ENCODE measurements at places on chromosomes 3 and 15.

DNA sequence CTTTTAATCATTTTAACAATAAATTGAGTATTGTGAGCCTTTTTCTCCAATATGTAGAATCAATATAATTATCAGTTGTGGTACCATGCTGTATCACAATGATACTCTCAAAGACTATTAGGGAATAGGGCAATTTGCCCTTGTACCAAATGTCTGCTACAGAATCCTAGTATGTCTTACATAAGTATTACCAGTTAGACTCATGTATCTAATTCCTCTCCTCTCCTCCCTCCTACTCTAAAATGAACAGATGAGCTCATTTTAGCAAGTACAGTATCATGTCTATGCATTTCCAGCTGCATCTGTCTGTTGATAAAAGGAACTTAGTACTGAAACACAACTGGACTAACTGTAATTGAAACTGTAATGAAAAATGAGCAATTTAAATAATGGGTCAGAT lies 124.3 kb upstream of the ATP11B start:
- DNase-seq, result no peak

- DNase-seq, result no peak
These were observed 478.7 kb downstream of the MFSD1 start for GRCh38 chr3:159280386-159281191.

- no peak for DNase-seq
These were observed 23.8 kb downstream of the NTRK3 start for GRCh38 chr15:88232771-88233201.

GRCh38 chr3:60391292-60391691 lies 860.0 kb downstream of the FHIT start:
- DNase-seq, result no peak

DNA sequence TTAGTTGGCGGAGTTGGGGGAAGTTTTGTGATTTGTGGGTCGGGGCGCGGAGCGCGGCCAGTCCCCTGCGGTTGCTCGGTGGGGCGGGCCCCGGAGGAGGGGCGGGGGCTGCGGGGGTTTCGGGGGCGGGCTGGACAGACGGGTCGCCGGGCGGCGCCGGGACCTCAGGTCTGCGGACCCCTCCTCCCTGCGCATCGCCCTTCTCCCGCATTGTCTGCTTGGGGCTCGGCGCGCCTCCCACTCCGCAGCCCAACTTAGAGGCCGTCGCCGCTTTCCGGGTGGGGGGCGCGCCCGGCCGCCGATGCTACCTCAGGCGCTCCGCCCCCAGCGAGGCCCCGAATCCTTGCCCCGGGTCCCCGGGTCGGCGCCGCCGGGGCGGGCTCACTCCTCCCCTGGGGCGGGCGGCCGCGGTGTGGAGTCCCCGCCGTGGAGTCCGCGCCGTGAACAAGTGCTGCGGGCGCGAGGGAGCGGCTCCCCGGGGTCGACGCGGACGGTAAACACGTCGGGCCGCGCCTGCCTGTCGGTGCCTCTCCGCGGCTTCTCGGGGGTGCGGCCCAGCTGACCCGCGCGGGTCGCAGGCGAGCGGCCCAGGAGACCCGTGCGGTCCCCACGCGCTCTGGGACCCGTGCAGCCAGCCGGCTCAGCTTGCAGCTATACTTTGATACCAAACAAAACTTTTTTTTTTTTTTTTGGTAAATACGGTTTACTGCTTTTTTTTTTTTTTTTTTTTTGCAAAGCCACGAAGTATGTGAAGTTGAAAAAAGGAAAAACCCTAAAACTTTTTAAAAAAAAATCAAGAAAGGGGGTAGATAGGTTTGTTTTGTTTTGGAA lies 624 bp downstream of the AKAP13 start:
- DNase-seq, result peak; percentile 37

- no peak for DNase-seq
These were observed 55.0 kb upstream of the EPHA3 start for GRCh38 chr3:89052386-89052785.

GRCh38 chr3:45870099-45870498 lies 16.2 kb upstream of the CCR9 start:
- peak; percentile 76 for DNase-seq

DNA sequence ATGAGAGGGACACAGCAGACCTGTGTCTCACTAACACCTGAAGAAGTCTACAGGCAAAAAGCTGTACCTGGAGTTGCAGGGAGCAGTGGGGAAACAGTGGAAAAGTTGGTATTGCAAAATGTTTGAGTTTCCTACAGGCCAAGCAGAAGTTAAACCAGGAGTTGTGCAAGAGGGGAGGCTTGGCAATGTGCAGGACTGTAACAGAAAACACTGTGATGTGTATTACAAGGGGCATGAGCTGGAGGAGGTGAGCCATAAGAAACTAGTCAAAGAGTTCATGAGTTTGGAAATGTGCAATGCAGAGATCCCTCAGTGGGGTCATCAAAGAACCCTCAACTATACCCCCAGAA lies 47.1 kb upstream of the SERPINI2 start:
- no peak for DNase-seq

GRCh38 chr3:113228498-113229286 lies 17.3 kb downstream of the BOC start:
- DNase-seq, result no peak

DNA sequence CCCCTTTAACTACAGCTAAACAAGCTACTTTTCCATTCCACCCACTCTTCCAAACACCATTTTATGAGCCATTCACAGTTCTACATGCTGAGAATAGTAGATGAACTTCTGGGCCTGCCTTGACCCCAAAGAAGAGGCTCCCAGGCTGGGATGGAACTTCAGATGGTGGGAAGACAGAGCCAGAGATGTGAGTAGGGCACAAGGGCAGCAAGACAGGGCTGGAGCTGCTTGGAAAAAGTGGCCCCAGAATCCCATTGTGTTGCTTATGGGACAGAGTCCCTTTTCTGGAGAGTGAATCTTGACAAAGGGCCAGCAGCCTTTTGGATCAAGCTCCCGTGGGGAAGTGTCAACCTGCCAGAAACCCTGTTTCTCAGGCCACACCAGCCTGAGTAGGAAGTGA lies 516.5 kb upstream of the PPP2R3A start:
- DNase-seq, result no peak

DNA sequence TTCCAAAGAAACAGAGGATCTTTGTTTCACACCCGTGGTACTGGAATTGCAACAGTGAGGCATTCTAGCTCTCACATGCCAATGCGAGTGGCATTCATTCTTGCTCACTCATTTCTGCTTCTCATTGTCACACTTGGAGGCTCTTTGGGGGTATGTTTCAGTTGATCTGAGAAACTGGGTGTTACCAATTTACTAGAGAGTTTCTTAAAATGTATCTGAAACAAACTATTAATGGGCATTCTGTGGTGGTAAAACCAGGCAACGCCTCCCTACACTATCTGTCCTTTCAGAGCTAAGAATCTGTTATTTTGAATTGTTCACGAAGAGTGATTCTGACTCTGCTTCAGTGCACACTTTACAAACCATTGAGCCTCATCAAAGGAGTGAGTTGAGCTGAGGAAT lies 140.6 kb upstream of the BHLHE40 start:
- DNase-seq, result no peak

GRCh38 chr3:87229113-87229512 lies 2.0 kb downstream of the CHMP2B start:
- no peak for DNase-seq

- no peak for DNase-seq
These were observed 24.9 kb upstream of the KBTBD12 start for GRCh38 chr3:127889976-127890650.

DNA sequence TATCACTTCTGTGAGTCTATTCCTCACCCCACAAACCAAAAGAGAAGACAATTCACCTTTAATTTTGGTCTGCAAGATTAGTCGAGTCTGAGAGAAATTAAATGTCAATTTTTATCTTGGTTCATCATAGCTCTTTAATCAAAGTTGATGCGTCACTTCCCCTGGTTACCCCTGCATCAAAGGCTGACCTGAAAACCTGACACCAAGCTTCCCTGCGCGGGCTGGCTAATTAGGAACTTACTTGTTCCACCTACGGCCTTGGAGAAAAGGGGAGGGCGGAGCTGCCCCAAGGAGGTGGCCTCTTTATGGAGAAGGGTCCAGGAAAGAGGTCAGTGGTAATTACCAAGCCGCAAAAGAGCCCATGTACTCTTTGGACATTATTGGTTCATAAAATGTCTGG lies 218.4 kb downstream of the ARRDC4 start:
- DNase-seq, result no peak

DNA sequence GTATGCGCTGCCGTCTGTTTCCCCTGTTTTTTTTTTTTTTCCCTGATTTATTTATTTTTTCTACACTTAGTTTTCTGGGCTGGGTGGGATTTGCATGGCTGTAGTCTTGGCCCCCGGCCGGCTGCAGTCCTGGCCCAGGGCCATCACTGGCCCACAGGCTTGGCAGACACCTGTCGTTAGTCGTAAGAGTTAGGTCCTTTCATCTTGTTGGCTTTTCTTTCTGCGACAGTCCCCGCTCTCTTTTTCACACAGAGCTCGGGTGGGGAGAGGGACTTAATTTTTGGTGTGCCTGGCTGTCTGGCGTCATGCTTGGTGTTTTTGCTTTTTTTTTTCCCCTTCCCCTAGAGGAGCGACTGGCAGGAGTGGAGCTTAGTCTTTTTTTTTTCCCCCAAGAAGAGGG lies 183.4 kb downstream of the KLF13 start:
- no peak for DNase-seq

DNA sequence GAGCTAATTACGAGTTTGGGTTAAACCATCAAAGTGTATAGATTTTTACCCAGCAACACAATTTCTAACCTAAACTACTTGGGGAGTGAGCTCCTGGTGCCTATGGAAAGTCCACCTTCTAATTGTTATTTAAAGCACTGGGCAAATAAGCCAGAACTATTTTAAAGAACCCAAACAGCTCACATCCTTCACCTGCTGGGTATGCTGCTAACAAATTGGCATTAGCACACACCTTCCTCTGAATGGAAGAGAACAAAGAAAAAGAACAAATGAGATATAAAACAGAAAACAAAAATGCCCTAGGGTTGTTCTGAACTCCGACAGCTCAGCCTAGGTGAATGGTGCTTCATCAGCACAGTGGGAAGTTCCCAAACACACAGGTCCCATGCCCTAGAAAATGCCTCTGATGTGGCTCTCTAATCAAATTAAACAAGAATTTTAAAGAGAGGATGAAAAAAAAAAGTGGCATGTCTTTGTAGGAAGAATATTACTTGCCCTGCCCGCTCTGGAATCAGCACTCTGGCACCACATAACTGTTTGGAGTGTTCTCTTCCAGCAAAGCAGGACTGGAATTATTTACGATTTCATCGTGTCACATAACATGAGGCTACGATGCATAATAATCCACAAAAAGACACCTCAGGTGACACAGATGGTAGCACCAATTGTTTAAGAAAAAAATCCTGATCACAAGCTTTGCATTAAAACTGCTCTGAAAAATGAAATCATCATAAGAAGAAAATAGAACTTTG lies 334.4 kb downstream of the GBE1 start:
- DNase-seq, result no peak

DNA sequence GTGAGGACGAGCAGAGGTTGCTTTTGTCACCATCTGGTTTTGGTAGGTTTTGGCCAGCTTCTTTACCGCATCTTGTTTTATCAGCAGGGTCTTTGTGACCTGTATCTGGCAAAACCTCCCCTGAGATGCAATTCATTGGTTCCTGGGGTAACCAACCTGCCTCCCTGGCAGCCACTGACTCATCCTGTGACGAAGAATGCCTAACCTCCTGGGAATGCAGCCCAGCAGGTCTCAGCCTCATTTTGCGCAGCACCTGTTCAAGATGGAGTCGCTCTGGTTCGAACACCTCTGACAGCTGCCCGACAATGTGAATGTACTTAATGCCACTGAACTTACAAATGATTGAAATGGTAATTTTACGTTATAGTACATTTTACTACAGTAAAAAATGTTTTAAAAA lies 6.8 kb upstream of the ADAMTS17 start:
- no peak for DNase-seq

- no peak for DNase-seq
These were observed 268.9 kb downstream of the IGSF11 start for GRCh38 chr3:118765636-118766305.

DNA sequence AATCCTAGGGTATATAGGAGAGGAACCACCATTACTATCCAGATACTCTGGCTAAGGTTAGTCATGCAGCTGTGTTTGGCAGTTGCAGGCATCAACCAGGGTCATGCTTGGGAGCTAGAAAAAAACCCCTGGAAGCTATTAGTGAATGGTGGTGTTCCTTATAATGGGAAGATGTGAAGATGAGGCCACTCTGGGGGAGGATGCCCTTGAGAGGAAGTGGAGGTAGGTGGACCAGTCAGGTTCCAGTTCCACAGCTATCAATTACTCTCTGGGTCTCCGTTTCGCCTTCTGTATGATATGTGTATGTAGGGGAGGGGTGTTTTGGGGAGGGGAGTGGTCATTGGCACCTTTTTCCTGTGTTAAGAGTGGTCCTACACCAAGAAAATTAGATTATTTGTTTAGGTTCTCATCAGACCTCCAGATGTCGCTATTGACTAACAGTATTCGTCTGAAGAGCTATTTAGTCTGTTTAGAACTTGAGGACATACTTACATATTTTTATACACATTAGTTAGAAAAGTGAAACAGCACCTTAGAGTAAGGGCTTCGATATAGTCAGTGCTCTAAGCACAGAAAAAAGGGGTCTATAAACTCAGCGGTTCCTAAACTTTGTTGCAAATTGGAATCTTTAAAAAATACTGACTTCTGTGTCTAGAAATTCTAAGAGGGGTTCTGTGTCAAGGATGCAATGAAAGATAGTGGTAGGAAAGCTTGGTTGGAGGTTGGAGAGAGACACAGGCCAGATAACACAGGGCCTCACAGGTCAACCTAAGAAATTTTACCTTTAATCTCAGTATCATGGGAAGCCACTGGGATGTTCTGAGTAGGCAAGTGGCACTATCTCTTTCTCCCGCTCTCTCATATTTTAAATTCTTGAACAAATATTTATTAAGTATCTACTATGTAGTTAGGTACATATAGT lies 9.1 kb upstream of the HPS3 start:
- peak; percentile 47 for DNase-seq

- no peak for DNase-seq
These were observed 21.9 kb upstream of the CP start for GRCh38 chr3:149243540-149243939.

DNA sequence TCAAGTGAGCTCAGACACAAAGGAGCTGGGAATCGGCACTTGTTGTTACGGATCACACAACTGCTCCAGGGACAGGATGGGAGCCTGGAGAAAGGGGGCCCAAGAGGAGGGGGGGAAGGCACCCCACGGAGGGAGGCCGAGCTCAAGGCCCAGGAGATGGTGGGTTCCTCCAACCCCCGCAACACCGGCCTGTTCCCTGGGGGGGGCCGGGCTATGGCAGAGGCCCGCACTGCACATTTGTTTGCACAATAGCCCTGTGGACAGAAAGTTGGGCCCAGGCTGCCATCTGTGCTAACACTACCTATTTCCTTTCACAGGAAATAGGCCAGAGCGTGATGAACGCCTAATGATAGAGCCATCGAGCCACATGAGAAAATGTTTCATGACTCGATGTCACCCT lies 147.1 kb downstream of the NSMCE3 start:
- DNase-seq, result no peak
